Lower leg skin (tissue), 4 donors: ENCODE measurements at places on chromosomes 1 and 21. TPM values are rescaled to one million over a fixed set of nuclear protein-coding genes. Genes with fewer than 3 reads are reported as not detected.

GRCh38 chr1:67723620-67724019, 38.6 kb downstream of the GADD45A start:
- no peak for DNase-seq

The UMODL1 gene
- total RNA-seq = not detected

The ADAMTS4 gene
- 0.20 TPM for total RNA-seq

DNA sequence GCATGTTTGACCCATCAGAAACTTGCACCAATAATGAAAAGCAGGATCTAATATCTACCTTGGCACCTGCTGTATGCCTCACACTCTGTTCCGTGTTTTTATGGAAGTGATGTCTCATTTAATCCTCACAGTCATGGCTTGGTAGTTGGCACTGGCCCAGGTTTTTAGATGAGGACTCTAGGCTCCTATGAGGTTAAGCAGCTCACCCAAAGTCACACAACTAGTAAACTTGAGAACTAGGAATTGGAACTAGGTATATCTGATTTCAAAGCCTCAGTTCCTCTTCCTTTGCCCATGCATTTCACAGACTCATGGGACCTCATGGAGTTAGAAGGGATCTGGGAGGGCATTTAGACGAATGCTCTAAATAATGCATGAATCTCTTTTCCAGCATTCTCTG, 21.3 kb upstream of the TARBP1 start:
- no peak for DNase-seq

The SLC25A34 gene
- total RNA-seq = 1.4 TPM

DNA sequence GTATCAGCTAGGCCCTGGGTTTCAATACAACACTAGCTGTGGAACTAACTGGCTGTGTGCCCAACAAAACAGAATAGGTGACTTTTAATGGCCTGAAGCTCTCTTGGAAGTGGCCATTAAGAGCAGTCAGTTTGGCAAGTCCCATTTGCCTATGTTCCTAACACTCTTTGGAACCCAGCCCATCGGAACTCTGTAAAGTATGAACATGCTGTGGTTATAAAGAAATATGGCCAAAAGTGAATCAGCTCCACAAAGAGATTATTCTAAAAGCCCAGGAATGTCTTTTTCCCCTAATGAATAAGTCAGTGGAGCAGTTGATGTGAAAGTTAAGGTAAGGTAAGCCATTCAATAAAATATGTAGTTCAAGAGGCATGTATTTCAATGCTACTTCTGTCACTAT, 223.7 kb upstream of the ADAMTS5 start:
- DNase-seq = no peak

DNA sequence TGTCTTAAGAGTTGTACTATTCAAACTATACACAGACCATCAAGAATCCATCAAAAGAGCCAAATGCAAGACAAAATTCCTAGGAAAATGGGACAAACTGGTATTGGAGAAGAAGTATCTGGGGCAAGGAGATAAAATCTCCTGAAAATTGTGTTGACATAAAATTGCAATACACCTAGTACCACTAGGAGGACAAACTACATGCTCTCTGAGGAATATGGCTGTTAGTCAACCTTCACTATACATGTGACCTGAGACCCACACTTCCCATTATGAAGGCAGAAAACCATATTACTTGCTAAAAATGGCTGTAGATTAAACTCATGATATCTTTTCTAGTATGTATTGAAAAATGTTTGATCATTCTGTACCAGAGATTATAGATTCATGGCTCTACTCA, 30.0 kb downstream of the IRF2BP2 start:
- DNase-seq = no peak

GRCh38 chr1:50724626-50725286, 235.3 kb downstream of the FAF1 start:
- DNase-seq = no peak

The NBPF10 gene
- total RNA-seq = 2.4 TPM
